ENCODE measurements at places on chromosomes 13 and 19. TPM values are rescaled to one million over a fixed set of nuclear protein-coding genes. Genes with fewer than 3 reads are reported as not detected.

DNA sequence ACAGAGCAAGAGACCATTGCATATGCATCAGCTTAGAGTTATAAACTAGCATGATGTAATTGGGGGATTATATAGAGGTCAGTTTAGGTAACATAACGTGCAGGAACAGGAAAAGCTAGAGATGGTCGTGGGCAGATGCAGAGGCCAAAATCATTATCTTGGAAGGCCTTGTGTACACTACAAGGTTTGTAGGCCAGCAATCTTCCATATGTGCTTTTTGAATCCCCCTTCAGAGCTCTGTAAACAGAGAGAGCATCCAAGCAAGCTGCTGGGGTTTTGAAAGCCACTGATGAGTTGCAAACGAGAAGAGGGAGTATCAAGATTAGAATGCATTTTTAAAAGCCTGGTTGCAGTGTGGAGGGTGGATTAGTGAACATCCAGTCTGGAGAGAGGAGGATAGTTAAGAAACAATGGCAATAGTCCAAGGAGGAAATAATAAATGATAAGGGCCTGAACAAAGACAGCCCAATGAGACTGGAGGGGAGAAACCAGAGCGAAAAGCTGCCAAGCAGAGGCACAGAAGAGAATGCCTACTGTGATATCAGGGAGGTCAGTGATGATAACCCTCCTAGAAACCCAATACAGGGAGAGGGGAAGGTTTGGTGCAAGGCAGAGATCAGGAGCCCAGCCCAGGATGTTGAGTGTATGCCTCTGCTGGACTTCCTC, 109.6 kb downstream of the ZAR1L start:
- no peak for DNase-seq

DNA sequence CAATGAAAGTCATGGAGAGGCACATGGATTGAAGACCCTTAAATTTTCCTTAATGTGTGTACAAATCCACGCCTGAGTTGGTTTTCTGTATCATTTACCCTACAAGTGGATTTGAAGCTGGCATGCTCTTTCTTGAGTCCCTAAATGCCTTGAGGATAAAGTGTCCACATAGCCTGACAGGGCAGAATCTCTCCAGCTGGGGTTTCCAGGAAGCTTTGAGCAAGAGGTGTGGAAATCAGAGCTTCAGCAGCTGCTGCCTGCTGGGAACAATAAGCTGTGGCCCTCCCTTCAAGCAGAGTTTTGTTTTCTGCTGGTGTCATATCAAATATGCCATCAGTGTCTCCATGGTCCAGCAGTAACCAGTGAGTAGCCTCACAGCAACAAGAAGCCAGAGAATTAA, 120.3 kb upstream of the SERTM1 start:
- no peak for DNase-seq

- DNase-seq = no peak
These were observed 130.3 kb upstream of the SERP2 start for GRCh38 chr13:44243198-44243857.

DNA sequence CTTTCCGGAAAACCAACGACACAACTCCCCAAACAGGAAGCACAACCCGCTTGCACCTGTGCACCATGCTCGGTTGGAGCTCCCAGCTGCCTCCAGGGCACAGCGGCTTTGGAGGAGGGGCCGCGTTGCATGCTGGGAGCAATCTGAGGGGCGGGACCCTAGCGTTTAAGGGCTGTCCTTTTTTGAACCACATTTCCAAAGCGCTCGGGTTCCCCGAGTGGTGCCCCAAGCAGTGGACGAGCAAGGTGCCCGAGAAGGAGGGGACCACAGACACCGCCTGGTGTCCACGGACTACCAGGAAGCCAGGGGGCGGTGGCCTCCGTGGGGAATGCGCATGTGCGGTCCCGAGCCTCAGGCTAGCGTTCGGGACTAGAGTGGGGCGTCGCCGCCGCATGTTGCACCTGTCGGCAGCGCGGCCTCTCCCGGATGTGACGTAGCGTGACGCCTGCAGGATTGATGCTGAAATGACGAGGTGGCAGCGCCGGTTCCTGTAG, 11.9 kb upstream of the ZNF57 start:
- DNase-seq = no peak

GRCh38 chr19:11581740-11582139, 4.3 kb upstream of the ACP5 start:
- DNase-seq = no peak

- DNase-seq = no peak
These were observed 261.7 kb downstream of the MTUS2 start for GRCh38 chr13:29081697-29082440.

LYPD5 gene
- not detected for total RNA-seq

STK11 gene
- 94.8 TPM for total RNA-seq
